ENCODE measurements at places on chromosomes 7 and 10. TPM values are rescaled to one million over a fixed set of nuclear protein-coding genes. Genes with fewer than 3 reads are reported as not detected.

Gene AHCYL2
- 9.0 TPM for polyA plus RNA-seq

Gene SRGN
- 205 TPM for polyA plus RNA-seq

Gene ING3
- 11.3 TPM for polyA plus RNA-seq

Gene SPDYE2
- polyA plus RNA-seq = 0.14 TPM

Gene CNPY1
- polyA plus RNA-seq = not detected

Gene NPFFR1
- polyA plus RNA-seq = 0.01 TPM

Gene ENKUR
- polyA plus RNA-seq = 0.03 TPM

Gene ZDHHC6
- polyA plus RNA-seq = 26.1 TPM

Gene CPA4
- polyA plus RNA-seq = not detected

Gene NODAL
- polyA plus RNA-seq = not detected

Gene SLC26A5
- 0.43 TPM for polyA plus RNA-seq

Gene COL1A2
- 1,063 TPM for polyA plus RNA-seq

Gene UMAD1
- 15.8 TPM for polyA plus RNA-seq

Gene VWA2
- 1.0 TPM for polyA plus RNA-seq

Gene KCND2
- 0.20 TPM for polyA plus RNA-seq

Gene PNLIP
- polyA plus RNA-seq = 0.11 TPM

Gene FGFBP3
- polyA plus RNA-seq = 1.6 TPM

Gene PON1
- 0.13 TPM for polyA plus RNA-seq

Gene SFRP5
- 4.8 TPM for polyA plus RNA-seq

Gene RPEL1
- polyA plus RNA-seq = 0.08 TPM

Gene PRTFDC1
- 14.6 TPM for polyA plus RNA-seq

Gene HMX2
- polyA plus RNA-seq = not detected

Gene SLC13A1
- not detected for polyA plus RNA-seq

Gene GPC2
- 0.80 TPM for polyA plus RNA-seq

Gene CYP2E1
- polyA plus RNA-seq = 3.6 TPM

Gene BLNK
- polyA plus RNA-seq = 1.9 TPM

Gene HKDC1
- polyA plus RNA-seq = 0.28 TPM

Gene ACHE
- polyA plus RNA-seq = 4.3 TPM

Gene GDF2
- polyA plus RNA-seq = not detected

Gene ATXN7L1
- polyA plus RNA-seq = 7.1 TPM

Gene CFAP70
- polyA plus RNA-seq = 0.56 TPM

Gene INHBA
- 1.0 TPM for polyA plus RNA-seq

Gene DDX56
- 44.6 TPM for polyA plus RNA-seq

Gene SLC18A2
- 2.5 TPM for polyA plus RNA-seq

Gene CDHR1
- 0.08 TPM for polyA plus RNA-seq

Gene ODAD2
- polyA plus RNA-seq = 1.6 TPM

Gene PILRA
- 27.8 TPM for polyA plus RNA-seq

Gene ASB10
- not detected for polyA plus RNA-seq

Gene NET1
- 54.0 TPM for polyA plus RNA-seq

Gene CCL24
- not detected for polyA plus RNA-seq

Gene TSPAN14
- 65.1 TPM for polyA plus RNA-seq

Gene TCAF2
- 3.1 TPM for polyA plus RNA-seq

Gene ANKRD30A
- polyA plus RNA-seq = not detected

Gene FFAR4
- polyA plus RNA-seq = 0.25 TPM

Gene LHPP
- 15.8 TPM for polyA plus RNA-seq

Gene C10orf105
- 0.11 TPM for polyA plus RNA-seq

Gene POLL
- 27.6 TPM for polyA plus RNA-seq

Gene CYP17A1
- not detected for polyA plus RNA-seq

Gene SAMD9
- 2.3 TPM for polyA plus RNA-seq

Gene AZGP1
- polyA plus RNA-seq = 9.3 TPM

Gene INMT
- 12.8 TPM for polyA plus RNA-seq

Gene CHRM2
- polyA plus RNA-seq = 24.1 TPM

Gene HACD1
- polyA plus RNA-seq = 29.0 TPM

Gene EPO
- polyA plus RNA-seq = not detected

Gene ATG9B
- polyA plus RNA-seq = 0.32 TPM

Gene DENND2A
- 16.9 TPM for polyA plus RNA-seq
